ENCODE measurements at places on chromosomes 5 and 9.

GRCh38 chr9:12801663-12802062 is 26.8 kb downstream of the LURAP1L start:
- no peak for DNase-seq

DNA sequence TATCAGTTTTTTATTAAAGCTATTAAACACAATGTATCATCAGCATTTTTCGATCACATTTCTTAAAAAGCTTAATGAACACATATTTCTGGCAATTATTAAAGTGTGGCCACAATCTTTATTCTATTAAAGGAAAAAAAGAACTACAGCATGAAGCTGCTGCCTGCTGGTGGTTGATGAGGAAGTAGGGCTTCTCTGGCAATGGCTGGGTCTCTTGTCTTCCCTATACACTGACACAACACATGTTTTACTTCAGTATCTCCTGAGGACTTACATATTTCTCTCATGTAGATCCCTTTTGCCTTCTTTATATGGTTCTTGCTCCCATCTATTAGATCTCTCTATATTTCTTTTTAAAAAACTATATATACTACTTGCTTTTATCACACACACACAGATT is 590.7 kb downstream of the RAB3C start:
- DNase-seq: peak; percentile 79

DNA sequence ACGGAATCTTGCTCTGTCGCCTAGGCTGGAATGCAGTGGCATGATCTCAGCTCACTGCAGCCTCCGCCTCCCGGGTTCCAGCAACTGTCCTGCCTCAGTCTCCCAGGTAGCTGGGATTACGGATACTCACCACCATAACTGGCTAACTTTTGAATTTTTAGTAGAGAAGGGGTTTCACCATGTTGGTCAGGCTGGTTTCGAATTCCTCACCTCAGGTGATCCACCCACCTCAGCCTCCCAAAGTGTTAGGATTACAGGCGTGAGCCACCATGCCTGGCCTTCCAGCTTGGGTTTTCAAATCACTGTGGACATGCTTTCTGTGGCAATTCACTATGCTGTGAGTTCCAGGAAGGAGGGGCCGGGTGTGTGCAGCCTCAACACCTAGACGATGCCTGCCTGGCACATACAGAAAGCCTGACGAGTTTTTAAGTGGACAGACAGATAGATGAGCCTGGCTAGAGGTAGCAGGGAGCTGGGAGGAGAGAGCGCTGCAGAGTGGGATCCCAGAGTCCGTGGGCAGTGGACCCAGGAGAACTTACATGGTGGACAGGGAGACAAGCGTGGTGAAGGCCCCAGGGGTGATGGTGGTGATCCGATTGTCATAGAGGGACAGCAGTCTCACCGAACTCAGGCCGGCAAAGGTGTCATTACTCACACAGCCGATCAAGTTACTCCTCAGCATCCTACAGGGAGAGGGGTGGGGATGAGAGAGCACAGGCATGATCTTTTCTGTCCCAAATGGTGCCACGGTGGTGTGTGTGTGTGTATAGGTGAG is 173.4 kb upstream of the PANK3 start:
- DNase-seq: no peak

GRCh38 chr5:94793113-94793815 is 174.8 kb downstream of the SLF1 start:
- DNase-seq: peak; percentile 92

- DNase-seq: no peak
Measured at GRCh38 chr5:144886668-144887067, 716.0 kb downstream of the KCTD16 start.

GRCh38 chr5:40485021-40485998 is 194.4 kb upstream of the PTGER4 start:
- DNase-seq: no peak

DNA sequence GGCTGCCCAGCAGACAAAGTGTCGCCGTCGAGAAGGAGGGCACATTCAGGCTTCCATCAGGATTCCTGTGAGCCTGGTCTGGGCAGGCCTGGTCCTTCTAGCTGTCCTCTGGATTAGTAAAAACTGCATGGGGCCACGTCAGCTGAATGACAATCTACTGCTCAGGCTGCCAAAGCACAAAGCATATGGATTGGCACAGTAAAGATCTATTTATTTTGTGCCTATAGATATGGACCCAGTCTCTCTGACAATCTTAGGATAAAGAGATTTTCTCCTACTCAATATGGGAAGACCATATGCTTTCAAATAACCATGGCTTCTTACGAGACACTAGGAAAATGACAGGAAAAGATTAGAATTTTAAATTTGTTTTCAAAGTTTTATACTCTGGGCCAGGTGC is 24.1 kb downstream of the ANKH start:
- DNase-seq: no peak

GRCh38 chr5:52998552-52999313 is 9.6 kb downstream of the ITGA2 start:
- no peak for DNase-seq

- peak; percentile 27 for DNase-seq
Measured at GRCh38 chr5:169421677-169422076, 120.7 kb upstream of the SLIT3 start.

DNA sequence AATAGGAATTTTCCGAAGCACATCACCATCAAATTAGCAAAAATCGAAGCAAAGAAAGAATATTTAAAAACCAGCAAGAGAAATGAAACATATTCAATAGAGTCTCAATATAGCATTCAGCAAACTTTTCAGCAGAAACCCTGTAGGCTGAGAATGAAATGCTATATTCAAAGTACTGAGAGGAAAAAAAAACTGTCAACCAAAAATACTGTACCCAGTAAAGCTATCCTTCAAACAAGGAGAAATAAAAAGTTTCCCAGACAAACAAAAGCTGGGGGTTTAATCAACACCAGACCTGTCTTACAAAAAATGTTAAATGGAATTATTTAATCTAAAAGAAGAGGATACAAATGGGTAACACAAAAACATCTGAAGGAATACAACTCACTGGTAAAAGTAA is 116.0 kb downstream of the TRPM3 start:
- no peak for DNase-seq

- no peak for DNase-seq
Measured at GRCh38 chr5:97618721-97619120, 435.7 kb upstream of the RIOK2 start.

- no peak for DNase-seq
Measured at GRCh38 chr9:19380826-19381075, 715 bp upstream of the RPS6 start.

GRCh38 chr9:13033959-13034693 is 245.4 kb downstream of the MPDZ start:
- peak; percentile 84 for DNase-seq

DNA sequence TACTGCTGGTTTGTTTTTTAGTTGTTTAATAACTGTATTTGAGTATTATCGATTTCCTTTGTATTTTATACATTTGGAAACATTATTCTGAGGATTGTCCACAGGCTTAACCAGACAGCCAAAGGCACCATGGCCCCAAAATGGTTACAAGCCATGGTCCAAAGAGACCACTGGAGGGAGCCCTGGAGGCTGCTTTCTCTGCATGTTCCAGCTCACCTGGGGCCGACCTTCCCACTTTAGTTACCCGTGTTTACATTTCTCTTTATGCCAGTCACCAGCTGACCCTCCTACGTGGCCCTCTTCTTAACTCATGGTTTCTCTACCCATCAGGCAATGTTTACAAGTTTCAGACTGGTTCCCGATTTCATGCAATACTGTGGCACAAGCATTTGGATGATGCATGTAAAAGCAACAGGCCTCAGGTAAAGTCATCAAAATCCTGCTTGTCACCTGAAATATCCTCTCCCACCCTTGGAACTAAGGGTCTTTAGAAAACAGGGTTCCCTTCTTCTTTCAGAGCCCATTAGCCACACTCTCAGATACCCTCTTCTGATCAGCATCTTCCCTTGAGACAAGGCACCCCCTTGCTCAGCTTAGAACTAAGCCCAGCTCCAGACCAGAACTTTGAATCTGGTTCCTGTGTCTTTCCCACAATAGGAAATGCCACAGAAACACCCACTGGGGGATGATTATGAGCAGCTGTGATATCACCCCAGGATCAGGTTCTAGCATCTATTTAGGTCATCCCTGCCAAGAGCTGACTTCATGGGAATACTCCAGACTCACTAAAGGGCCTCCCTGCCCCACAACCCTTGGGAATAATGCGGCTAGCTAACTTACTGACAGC is 49.9 kb upstream of the GARNL3 start:
- DNase-seq: peak; percentile 69

DNA sequence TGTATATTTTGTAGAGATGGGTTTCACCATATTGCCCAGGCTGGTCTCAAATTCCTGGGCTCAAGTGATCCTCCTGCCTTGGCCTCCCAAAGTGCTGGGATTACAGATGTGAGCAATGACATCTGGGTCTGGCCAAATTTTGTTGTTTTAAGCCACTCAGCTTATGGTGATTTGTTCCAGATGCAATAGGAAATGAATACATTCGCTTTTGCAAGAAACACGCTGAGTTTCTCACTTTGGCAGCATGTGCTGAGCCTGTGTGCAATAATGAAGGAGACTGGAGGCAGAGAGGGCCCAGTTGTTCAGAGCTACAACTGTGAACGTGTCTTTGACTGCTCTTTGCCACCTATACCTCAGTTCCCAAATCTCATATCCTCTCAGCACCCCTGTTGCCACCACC is 56.4 kb downstream of the KIF4B start:
- DNase-seq: no peak

Data from choroid plexus epithelial cell (primary cell).